Anterior cingulate cortex (tissue), 58 donors: ENCODE measurements at places on chromosomes 6 and 20.
A peak's percentile ranks its signal among the peaks of the same experiment; 100 is the strongest.

GRCh38 chr6:16088409-16088808, 40.5 kb upstream of the MYLIP start:
- DNase-seq, result no peak

DNA sequence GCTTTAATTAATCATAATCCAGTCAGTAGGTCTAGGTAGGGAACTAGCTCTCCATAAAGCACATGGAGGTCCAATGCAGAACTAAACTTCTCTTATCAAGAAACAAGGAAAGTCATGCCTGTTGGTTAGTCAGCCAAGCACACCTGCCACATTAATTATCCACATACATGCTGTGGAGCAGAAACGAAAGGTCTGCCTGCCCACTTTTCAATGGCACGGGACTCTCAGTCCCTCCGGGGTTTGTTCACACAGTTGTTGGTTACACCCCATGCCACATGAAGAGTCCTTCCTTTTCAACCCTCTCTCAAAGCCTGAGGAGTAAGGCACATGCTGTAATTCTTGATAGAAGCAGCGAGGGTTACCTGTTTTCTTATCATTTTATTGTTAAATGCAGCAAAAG, 1096.4 kb upstream of the MAP3K7 start:
- no peak for DNase-seq

DNA sequence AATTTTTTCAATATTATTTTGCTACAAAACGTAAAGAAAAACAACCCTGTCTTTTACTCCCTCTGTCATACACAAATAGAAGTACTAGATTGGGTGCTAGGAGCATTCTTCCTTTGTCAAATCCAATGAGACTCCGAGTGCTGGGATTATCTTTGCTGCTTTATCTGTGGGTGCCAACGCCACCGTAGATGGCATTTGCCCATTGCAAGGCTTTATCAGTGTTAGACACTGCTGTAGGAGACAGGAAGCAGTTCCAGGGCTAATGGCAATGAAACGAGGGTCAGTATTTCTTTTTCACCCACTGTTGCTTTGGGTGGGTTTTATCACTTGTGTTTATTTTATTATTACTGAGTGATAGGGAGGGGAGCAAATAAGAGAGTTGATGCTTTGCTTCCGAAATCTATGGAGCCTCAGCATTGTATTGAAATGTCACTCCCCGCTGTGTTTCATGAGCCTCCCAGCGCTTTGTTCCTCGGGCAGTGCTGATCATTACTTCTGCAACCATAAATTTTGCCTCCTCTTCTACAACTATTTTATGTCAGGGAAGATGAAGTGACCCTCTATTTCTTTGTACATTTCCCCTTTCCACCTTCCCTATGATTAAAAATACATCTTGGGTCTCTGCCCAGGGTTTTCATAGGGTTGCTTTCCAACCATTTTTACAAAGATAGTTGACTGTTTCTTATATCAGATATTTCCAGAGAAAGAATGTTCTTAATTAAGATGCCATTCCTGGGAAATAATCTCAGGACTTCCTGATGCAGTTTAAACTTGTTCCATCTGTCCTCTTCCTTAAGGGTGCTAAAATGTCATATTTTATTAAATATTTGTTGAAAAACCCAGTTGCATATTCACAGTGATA, 86.7 kb upstream of the LAMP5 start:
- no peak for DNase-seq

- no peak for DNase-seq
Observed at GRCh38 chr6:72746276-72746675, 124.4 kb downstream of the KCNQ5 start.

- DNase-seq, result no peak
Observed at GRCh38 chr6:133131621-133132465, 109.3 kb upstream of the EYA4 start.

DNA sequence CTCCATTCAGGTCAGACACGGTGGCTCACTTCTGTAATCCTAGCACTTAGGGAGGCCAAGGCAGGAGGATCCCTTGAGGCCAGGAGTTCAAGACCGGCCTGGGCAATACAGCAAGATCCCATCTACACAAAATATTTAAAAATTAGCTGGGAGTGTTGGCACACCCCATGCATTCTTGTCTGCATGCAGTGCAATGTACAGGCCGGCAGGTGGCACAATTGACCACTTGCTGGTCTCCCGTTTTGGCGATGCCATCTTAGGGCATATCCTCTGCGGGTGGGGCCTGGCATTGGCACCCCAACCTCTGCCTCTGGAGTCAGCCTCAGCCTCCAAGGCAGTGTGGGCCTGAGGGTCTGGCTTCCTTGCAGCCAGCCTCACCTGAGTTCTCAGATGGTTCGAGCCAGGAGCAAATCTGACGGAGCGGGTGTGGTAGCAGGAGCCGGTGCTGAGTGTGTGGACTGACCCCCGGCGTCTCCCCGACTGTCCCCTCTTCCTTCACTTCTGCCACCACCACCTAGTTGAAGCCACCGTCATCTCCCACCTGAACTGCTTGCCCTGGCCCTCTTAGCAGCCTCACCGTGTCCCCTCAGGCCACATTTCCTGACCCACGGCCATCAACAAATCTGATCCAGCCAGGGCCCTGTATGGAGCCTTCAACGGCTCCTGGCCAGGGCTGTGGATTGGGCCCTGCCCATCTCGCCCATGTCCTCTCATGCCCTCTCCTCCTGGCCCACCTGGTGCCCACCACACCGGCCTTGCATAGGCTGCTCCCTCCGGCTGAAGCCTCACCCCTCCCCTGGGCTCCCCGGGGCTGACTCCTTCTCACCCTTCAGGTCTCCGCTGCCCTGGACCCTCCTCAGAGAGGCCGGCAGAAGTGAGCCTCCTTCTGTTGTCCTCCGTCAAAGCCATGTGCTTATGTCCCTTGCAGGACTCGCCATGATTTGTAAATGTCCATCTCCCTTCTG, 44.0 kb downstream of the EFCAB8 start:
- DNase-seq, result peak; percentile 13

DNA sequence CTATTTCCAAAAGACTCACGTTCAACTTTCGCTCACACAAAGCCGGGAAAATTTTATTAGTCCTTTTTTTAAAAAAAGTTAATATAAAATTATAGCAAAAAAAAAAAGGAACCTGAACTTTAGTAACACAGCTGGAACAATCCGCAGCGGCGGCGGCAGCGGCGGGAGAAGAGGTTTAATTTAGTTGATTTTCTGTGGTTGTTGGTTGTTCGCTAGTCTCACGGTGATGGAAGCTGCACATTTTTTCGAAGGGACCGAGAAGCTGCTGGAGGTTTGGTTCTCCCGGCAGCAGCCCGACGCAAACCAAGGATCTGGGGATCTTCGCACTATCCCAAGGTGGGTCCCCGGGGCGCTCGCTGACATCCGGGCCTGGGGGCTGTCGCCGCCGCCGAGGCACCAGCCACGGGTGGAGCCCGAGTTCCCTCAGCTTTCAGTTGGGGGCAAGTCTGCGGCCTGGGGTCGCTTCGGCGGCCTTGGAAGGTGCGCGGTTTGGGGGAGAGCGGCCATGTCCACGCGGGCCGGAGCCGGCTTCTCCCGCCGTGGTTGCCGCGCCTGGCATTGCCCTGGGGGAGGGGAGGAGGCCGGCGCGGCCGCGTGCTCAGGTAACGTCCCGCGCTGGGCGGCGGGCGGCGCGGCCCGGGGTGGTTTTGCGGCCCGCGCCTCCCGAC, 429 bp downstream of the AMD1 start:
- peak; percentile 23 for DNase-seq

GRCh38 chr6:105591053-105591452, 188.2 kb upstream of the PREP start:
- DNase-seq, result no peak

DNA sequence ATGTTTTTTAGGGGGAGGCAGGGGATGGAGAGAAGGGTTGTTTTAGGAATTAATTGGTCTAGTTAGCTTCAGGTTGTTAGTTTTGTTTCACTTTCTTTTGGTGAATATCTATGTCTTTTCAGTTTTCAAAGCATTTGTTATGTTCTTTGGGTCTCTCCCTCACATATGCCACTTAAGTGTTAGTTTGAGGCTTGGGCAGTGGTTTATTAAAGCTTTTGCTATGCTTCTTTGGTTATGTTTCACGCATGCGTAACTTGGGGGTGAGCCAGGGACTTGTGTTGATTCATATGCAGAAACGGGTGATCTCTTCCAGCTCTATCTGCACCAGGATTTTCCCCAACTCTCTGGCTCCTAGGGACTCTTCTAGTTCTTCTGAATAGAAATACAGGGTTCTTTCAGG, 11.4 kb upstream of the MMS22L start:
- no peak for DNase-seq

GRCh38 chr6:139588076-139588639, 213.7 kb upstream of the CITED2 start:
- DNase-seq, result no peak

GRCh38 chr6:120872262-120872578, 462.1 kb downstream of the TBC1D32 start:
- no peak for DNase-seq

- no peak for DNase-seq
Observed at GRCh38 chr20:60486315-60486714, 528.1 kb downstream of the CDH26 start.

- DNase-seq, result no peak
Observed at GRCh38 chr6:10404799-10405512, 9.9 kb downstream of the TFAP2A start.

- no peak for DNase-seq
Observed at GRCh38 chr20:9723501-9724202, 115.2 kb downstream of the PAK5 start.

GRCh38 chr6:29653452-29654038, 3.3 kb upstream of the MOG start:
- DNase-seq, result peak; percentile 21

- DNase-seq, result no peak
Observed at GRCh38 chr6:41705311-41705995, 30.0 kb downstream of the TFEB start.

GRCh38 chr20:36544134-36545018, 3.1 kb downstream of the MYL9 start:
- DNase-seq, result no peak

GRCh38 chr20:63735859-63736718, at the start of gene LIME1:
Gene LIME1, plus strand, starts transcription at chr20:63736664. Its CDS starts 886 bp downstream, at chr20:63737550.
- no peak for DNase-seq

DNA sequence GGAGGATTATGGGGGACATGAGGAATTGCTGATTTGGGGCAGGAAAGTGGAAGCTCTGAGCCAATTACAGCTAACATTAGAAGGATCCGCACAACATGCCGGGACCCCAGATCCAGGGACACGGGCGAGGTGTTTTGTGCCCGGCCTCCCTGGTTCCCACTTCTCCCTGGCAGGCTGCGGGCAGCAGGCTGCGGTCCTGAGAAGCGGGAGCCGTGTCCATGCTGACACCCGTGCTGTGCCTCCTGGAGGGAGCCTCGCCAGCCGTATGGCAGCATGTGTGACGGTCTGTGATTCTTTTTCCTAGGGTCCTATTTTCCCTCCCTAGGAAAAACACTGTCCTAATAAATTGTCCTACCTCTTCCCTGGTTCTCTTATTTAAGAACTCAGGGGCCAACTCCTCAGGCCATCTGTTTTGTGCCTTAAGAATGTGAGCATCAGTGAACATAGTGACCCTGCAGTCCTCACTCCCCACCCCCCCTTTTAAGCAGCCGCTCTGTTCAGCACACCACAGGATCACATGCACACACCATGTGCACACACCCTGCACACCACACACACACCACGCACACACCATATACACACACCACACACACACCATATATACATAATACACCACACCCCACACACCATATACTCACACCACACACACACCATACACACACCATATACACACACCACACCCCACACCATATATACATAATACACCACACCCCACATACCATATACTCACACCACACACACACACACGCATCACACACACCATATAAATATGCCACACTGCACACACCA, 49.9 kb downstream of the DACT2 start:
- no peak for DNase-seq

- no peak for DNase-seq
Observed at GRCh38 chr6:133435065-133435728, 194.0 kb downstream of the EYA4 start.

DNA sequence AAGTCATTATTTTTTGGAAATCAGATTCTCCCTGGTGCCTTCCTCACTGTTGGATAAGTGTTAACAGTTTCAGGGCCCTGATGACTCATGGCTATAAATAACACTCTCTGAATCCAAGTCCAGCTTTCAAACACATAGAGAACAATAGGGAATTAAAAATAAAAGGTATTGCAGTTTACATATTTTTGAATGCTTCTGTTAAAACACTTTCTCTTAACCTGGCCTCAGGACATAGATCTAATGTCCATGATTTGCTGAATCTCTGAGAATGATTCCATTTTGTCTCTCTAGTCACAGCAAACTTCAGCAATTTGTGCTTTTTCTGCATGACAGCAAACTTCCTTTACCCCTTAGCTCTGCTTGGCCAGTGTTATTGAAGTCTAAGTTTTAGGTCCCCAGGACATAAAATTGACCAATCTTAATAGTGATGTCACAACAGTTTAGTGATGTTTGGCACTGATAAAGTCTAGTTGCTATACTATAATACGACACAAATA, 1192.4 kb upstream of the CITED2 start:
- no peak for DNase-seq

GRCh38 chr6:83770910-83771309, 62.0 kb upstream of the SNAP91 start:
- DNase-seq, result no peak

GRCh38 chr20:32160341-32160740, 47.2 kb downstream of the PLAGL2 start:
- DNase-seq, result no peak

DNA sequence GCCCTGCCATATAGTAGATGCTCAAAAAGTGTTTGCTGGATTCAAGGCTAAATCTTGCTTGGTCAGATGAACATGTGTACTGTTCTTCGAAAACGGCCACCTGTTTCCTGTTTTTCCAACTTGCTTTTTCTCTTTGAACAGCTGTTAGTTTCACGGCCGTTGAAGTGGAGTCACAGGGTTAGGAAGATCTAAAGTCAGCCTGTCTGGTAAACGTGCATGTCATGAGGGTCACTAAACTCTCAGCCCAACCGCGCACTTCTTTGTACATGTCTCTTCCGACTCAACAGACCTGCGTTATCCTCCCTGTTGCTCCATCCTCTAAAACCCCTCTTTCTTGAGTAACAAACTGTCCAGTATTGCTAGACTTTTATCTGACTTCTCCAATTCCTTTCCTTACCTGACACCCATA, 93.2 kb upstream of the MAN1A1 start:
- no peak for DNase-seq

GRCh38 chr6:6588924-6589709, 597 bp downstream of the LY86 start:
- no peak for DNase-seq

DNA sequence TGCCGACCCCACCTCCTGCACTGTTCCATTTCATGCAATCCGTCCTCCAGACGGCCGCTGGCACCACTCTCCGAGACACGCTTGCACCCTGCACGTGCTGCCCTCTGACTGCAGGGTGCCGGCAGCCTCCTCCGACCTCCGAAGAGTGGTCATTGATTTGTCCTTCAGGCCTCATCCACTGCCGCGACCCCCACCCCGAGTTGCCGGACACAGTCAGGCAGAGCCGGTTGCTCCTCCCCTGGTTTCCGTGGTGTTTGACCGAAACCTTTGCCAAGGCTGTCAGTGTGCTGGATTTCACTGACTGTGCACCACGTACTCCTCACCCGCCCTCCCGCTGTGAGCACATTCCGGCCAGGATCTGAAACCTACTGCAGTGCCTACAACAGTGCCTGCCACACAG, 156.4 kb upstream of the PDE10A start:
- DNase-seq, result no peak
